ENCODE measurements at places on chromosomes 13 and 19. TPM values are rescaled to one million over a fixed set of nuclear protein-coding genes. Genes with fewer than 3 reads are reported as not detected.

CD70 gene
- 2.6 TPM for total RNA-seq

PBX4 gene
- total RNA-seq: 3.7 TPM

GRCh38 chr19:2280633-2281264, 1.2 kb downstream of the PEAK3 start:
- no peak for DNase-seq

NLRP9 gene
- not detected for total RNA-seq

All from lower lobe of right lung (tissue), 2 donors.